ENCODE measurements at places on chromosomes 4 and X.

DNA sequence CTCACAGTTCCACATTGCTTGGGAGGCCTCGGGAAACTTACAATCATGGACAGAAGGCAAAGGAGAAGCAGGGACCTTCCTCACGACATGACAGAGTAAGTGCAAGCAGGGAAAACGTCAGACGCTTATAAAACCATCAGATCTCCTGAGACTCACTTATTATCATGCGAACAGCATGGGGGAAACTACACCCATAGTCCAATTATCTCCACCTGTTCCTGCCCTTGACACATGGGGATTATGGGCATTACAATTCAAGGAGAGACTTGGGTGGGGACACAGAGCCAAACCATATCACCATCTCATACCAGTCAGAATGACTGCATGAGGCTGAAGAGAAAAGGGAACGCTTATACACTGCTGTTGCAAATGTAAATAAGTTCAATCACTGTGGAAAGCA is 1066.9 kb upstream of the PCDH7 start:
- no peak for DNase-seq

- no peak for DNase-seq
Measured at GRCh38 chr4:173821876-173822275, 291.8 kb upstream of the HAND2 start.

- DNase-seq = no peak
Measured at GRCh38 chrX:1031521-1032430, 180.7 kb downstream of the CRLF2 start.

- DNase-seq = no peak
Measured at GRCh38 chrX:68599256-68600152, 48.0 kb upstream of the STARD8 start.

GRCh38 chrX:41025926-41026701 is 59.1 kb upstream of the USP9X start:
- no peak for DNase-seq

GRCh38 chr4:70133473-70133872 is 20.6 kb upstream of the PRR27 start:
- no peak for DNase-seq

DNA sequence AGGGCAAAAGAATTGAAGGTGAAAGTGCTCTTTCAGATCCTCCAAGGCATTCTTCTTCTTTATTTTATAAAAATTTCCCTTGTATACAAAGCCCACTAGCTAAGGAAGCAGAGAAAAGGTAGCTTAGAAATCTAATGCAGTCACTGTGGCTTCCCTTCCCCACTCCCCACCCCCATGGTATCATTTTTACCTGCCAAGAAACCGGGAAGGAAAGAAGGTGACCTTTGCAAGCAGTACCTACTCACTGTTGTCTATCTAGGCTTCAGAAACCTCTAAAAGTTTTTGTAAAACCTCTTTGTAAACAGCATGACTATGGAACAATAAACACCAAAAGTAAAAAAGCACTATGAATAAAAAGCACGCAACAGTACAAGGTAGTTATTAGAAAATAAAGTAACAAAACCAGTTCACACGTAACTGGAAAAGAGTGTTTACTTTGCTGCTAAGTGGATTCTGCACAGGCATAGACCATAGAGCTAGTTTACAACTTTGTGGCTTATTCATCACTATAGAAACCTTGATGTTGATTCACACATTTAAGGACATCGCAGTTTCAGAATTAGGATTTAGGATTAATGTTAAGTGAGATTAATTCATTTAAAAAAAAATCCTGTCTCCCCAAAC is 109.6 kb upstream of the FTHL17 start:
- no peak for DNase-seq

DNA sequence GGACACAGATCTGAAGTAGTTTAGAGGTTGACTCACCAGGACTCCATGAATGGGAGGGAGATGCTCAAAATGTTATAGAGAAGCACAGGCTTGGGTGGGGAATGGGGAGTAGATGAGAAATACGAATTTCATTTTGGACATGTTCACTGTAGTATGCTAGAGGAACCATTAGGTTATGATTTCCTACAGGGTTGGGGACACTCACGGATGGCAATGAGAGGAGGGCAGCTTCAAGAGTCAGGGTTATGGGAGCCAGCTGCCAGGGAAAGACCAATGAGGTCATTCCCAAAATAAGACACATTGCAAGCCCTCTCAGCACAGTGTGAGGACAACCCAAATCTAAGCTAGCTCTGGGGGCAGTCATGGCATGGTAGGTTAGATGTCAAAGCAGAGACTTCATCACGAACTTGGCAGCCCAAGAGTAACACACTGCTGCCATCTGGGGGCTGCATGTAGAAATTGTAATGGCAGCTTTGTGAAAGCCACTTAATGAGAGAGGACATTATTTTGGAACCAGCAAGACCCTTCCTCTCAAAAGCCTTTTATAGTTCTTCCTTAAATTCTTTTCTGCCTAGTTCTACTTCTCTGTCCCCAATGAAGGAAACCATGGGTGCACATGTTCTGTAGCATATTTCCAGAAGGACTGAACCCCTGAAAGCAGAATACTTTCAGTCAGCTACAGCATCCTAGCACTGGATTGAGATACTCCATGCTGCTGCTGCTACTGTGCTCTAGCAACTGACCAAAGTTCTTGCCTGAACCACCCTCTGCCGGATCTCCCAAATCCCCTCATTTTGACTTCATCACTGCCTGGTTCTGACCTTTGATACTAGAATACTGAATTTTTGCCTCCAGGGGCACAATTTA is 16.2 kb upstream of the ZCCHC12 start:
- DNase-seq = peak; percentile 13

GRCh38 chr4:76677571-76678326 is 220.2 kb downstream of the SOWAHB start:
- no peak for DNase-seq

- no peak for DNase-seq
Measured at GRCh38 chrX:21639775-21640174, 18.4 kb downstream of the KLHL34 start.

- DNase-seq = no peak
Measured at GRCh38 chr4:120454788-120455187, 388.1 kb upstream of the MAD2L1 start.

GRCh38 chr4:186770481-186771175 is 47.0 kb upstream of the FAT1 start:
- DNase-seq = no peak

- no peak for DNase-seq
Measured at GRCh38 chrX:118116713-118117550, at the start of gene KLHL13. Gene KLHL13, minus strand, starts transcription at chrX:118116810. Its CDS starts 88,337 bp downstream, at chrX:118028473.

GRCh38 chr4:27010334-27010940 is 149.8 kb downstream of the STIM2 start:
- peak; percentile 44 for DNase-seq

DNA sequence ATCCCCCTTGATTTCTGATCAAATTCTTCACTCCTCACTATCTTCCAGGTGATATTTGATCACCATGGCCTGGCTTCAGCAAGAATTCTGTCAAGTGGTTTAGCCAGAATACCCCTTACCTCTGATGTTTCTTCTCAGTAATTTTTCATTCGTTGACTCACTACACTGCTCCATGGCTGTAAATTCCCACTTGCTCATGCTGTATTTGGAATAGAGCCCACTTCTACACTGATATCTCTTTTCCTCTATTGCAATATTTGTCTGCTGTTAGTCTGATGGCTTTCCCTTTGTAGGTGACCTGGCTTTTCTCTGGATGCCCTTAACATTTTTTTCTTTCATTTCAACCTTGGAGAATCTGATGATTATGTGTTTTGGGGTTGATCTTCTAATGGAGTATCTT is 73.9 kb upstream of the DIPK2B start:
- DNase-seq = no peak

Measured in NCI-H2107 (cell line).